Fibroblast of skin of left quadriceps (primary cell): ENCODE measurements at places on chromosomes 12 and 14.

DNA sequence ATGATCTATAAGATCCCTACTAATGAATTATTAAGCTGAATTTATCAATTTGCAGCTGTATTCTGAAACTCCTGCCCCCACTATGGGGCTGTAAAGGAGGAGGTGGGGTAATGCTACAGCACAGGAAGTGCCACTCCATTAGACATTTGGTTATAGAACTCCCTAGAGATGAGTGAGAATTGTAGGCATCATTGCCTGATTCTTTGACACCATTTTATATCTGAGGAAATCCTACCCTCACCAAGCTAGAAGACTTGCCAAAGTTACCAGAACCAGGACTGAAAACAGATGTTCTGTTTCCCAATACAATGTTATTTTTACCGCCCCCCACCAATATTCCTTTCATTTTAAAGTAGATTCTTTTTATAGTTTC, 182.4 kb downstream of the EGLN3 start:
- DNase-seq, result peak; percentile 37

GRCh38 chr14:99983251-99984015, 81.8 kb upstream of the EVL start:
- DNase-seq, result no peak

DNA sequence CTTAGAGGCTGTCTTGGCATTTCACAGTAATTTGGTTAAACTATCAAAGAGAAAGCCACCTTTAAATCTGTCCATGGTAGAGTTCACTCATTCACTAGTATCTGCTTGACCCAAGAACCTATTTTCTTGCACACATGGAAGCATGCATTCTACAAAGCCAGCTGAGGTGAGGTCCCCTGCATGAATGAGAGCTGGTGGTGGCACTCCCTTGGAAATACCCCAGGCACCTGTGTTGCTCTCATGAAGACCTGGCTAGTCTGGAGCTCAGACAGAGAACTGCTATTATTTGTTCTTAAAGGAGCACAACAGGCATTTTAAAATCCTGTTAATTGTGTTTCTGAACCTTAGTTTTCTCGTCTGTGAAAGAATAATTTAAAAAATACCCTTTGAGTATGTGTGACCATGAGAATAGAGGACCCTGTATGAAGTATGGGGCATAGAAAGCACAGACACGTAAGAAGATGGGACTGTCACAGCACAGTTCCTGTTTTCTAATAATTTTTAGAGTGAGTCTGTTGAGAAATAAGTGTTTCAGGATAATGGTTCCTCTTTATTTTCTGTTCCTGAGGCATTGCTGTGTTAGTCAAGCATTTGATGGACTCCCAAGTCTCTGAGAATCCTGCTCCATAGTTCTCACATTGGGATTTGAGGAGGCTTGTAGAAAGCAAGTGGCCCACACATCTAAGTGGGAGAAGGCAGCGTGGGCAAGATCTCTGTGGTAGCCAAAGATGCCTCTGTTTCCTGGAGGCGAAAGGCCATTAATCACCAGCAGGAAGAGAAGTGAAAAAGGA, 10.9 kb downstream of the RGS6 start:
- no peak for DNase-seq

- no peak for DNase-seq
These were observed 236.6 kb upstream of the CCDC196 start for GRCh38 chr14:66249544-66249943.

GRCh38 chr14:76050797-76051392, 65.3 kb downstream of the IFT43 start:
- peak; percentile 31 for DNase-seq

DNA sequence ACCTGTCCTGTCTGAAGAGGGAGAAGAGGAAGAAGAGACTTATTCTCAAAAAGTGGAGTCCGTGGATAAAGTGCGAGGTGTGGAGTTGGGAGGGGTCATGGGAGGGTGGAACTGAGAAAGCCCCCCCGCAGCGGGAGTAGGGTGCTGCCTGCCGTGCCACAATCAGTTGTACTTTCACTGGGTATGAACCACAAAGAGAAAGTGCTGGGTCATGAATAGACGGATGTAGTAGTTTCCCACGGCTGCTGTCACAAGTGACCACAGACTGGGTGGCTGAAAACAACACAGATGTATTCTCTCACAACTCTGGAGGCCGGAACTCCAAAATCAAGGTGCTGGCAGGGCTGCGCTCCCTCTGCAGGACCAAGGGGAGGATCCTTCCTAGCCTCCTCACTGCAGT, 5.5 kb downstream of the DNAH10 start:
- no peak for DNase-seq

GRCh38 chr14:58626431-58626831, 11.3 kb upstream of the DACT1 start:
- DNase-seq, result peak; percentile 74

DNA sequence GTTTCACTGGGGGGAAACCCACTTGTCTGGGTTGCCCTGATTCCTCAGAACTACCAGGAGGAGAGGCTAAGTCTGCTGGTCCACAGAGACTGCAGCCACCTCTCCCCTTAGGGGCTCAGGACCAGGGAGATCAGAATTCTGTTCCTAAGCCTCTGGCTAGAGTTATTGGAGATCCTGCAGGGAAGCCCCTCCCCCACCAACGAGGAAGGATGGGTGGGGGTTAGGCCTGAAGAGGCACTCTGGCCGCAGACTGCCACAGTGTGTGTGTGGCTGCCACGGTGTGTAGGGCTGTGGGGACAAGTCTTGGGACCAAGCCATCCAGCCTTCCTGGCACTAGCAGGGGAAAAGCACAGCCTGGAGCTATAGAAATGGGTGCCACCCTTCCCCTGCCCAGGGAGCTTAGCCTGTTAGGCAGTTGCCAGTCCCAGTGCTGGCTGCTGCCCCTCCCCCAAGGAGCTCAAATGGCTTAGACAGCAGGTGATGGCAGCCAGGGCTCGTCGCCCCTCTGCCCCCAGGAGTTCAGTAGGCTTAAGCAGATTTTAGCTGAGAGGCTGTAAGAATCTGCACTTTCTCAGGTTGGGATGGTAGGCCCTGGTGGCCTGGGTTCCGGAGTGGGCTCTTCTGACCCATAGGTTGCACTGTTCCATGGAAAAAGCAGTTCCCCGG, 107.7 kb downstream of the ERGIC2 start:
- DNase-seq, result no peak

DNA sequence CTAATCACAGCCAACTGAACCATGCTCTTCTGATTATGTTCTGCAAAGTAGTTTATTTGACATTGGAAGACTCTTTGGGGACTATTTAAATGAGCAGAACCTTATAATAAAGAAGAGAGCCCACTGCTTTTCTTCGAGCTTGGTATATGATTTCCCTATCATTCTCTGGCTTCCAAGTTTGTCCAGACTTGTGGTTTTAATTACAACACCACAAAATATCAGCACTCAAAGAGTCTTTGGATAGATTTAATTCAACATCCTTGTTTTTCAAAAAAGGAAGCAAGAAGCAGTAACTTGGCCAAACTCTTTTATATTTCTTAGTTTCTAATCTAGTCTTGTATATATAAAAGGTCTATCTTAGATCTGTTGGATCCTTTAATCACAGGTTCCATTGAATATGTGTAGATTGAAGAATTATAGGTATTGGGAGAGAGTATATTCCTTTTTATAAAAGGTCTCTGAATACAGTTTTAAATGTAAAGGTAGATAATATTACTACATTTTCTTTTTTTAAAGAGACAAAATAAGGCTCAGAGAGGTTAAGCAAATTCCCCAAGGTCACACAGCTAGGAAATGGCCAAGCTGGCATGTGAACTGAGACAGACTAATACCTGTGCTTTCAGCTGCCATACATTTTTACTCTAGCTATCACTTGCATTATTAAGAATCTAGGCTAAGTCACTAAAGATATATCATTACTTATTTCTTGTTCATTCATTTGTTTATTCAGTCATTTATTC, 172.8 kb downstream of the SSPN start:
- no peak for DNase-seq

- no peak for DNase-seq
These were observed 8.4 kb downstream of the OASL start for GRCh38 chr12:121030576-121031212.

DNA sequence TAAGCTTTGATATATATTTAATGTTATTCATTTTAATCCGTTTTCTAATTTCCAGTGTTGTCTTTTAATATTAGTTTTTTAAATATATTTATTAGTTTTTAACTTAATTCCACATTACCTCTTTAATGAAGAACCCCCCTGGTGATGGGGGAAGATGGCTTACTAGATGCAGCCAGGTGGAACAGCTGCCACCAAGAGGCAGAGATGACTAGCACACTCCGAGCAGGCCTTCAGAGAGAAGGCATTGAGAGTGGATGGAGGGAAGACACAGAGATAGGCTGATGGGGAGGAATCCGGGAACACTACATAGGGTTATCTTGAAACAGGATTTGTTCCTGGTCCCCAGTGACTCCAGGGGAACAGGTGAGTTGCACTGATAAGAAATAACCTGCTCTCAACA, 771.6 kb downstream of the LRFN5 start:
- DNase-seq, result no peak

GRCh38 chr14:104548802-104549535, 30.6 kb upstream of the C14orf180 start:
- DNase-seq, result no peak

- DNase-seq, result no peak
These were observed 397.8 kb downstream of the FUT8 start for GRCh38 chr14:65810322-65810721.

DNA sequence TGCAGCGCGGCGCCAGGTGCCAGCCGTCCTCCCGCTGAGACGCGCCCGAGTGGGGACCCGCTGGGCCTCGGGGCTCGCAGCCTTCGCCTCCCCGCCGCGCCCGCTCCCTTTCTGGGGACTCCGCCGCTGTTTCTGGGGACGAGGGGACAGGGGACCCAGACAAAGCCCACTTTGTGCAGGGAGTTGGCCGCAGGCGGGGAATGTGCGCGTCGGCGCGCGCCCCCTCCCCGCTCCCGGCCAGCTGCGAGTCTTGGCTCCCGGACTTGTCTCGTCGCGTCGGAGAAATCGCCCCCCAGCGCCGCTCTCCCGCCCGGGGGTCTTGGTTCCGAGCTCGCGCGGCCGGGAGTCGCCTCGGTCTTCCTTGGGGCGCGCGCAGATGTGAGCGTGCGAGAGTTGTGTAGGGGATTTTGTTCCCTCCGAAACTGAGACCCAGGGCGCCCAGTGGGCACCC, 717 bp downstream of the VASH1 start:
- DNase-seq, result no peak
